ENCODE measurements at places on chromosomes 2 and 18. TPM values are rescaled to one million over a fixed set of nuclear protein-coding genes. Genes with fewer than 3 reads are reported as not detected.

DNA sequence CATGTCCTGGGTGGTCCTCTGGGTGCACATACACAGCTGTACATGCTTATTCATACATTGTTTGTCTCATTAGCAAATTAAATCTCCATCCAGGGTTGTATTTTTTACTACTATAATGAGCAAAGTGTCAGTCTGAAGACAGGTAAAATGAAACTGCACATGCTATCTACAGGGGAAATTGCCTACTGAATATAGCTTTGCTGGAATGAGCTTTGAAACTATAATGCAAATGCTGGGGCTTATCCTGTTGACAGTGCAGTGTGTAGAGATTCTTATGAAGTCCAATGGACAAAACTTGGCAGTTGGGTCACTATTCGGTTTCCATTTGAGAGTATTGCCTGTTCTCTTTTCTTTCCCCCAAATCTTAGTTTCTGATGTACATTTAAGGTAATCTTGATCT, 292.8 kb upstream of the LRP1B start:
- no peak overlapping the region for H3K27ac ChIP-seq
- no peaks in the 10 kb centered on the region for H3K4me1 ChIP-seq
- no peaks in the 10 kb centered on the region for H3K27me3 ChIP-seq
- no peak overlapping the region for H3K4me3 ChIP-seq

SGPP2 gene
- total RNA-seq, result 0.54 TPM

- no peak overlapping the region for H3K27ac ChIP-seq
- no peaks in the 10 kb centered on the region for H3K36me3 ChIP-seq
- no peak for DNase-seq
- H3K27me3 ChIP-seq, result peaks cover 2% of the 10 kb centered on the region
These were observed 214.3 kb downstream of the MYCN start for GRCh38 chr2:16154501-16155280.

- H3K36me3 ChIP-seq, result no peaks in the 10 kb centered on the region
- H3K4me1 ChIP-seq, result peaks cover 7% of the 10 kb centered on the region
- no peak overlapping the region for H3K4me3 ChIP-seq
- no peaks in the 10 kb centered on the region for H3K27me3 ChIP-seq
These were observed 51.1 kb downstream of the RTN4 start for GRCh38 chr2:54999182-54999581.

DNA sequence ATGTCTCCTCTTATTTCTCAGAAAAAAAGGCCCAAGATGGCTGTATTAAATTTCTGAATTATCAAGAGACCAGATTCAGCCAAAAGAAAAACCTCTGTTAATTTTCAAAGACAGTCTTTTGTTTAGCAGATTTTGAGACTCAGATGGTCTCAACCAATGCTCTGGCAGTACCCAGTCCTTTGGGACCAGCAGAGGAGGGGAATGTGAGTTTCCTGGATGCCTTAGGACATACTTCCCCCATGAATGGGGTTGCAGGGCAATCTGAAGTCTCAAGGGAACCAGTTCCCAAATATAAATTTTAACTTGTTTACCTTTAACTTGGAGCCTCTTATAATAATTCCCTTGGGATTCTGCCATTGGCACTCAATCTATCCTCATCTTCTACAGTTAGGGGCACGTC, 107.8 kb upstream of the ZNF521 start:
- H3K27ac ChIP-seq, result no peak overlapping the region
- DNase-seq, result no peak
- H3K27me3 ChIP-seq, result no peaks in the 10 kb centered on the region
- H3K4me3 ChIP-seq, result no peak overlapping the region

SERPINB13 gene
- not detected for total RNA-seq

ALPG gene
- not detected for total RNA-seq

DNA sequence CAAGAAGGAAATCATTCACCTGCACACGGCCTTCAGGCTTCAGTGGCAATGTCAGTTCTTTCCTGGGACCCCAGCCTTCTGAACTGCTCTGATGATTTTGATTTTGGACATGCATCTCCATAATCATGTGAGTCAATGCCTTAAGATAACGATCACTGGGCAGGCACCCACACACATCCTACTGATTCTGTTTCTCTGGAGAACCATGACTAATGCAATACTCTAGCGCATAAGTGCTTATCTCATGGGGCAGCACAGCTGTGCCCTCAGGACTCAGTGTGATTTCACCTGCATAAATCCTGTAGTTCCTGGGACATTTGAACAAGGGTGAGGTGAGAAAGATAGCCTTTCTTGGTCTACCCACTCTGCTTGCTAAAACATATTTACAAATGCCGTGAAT, 144.6 kb downstream of the AKAIN1 start:
- H3K4me3 ChIP-seq, result no peak overlapping the region
- H3K27ac ChIP-seq, result no peak overlapping the region
- no peaks in the 10 kb centered on the region for H3K4me1 ChIP-seq
- DNase-seq, result no peak
- no peaks in the 10 kb centered on the region for H3K36me3 ChIP-seq

- H3K4me3 ChIP-seq, result no peak overlapping the region
- no peaks in the 10 kb centered on the region for H3K36me3 ChIP-seq
- H3K27ac ChIP-seq, result no peak overlapping the region
These were observed 401.4 kb downstream of the NBAS start for GRCh38 chr2:15159751-15160177.

DNA sequence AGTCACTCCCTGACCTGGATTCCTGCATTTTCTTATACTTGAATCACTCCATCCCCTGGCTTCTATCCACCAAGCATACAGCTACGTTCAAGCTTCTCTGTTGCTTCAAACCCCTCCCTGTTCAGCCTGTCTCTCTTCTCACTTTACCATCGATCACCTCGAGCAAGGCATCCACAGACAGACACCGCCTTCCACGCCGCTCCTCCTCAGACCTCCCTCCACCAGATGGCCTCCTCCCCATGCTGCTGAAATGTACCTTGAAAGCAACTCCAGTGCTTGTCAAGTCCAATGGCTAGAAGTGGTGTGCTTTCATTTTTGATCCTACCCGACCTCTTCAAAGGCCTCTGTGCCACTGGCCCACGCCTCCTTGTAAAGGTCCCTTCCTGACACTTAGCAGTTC, 131.3 kb upstream of the ACAA2 start:
- no peaks in the 10 kb centered on the region for H3K27me3 ChIP-seq
- no peaks in the 10 kb centered on the region for H3K4me1 ChIP-seq
- H3K27ac ChIP-seq, result no peak overlapping the region

OR6B3 gene
- not detected for total RNA-seq

VWA3B gene
- 1.0 TPM for total RNA-seq

TRABD2A gene
- total RNA-seq, result 2.2 TPM

DNA sequence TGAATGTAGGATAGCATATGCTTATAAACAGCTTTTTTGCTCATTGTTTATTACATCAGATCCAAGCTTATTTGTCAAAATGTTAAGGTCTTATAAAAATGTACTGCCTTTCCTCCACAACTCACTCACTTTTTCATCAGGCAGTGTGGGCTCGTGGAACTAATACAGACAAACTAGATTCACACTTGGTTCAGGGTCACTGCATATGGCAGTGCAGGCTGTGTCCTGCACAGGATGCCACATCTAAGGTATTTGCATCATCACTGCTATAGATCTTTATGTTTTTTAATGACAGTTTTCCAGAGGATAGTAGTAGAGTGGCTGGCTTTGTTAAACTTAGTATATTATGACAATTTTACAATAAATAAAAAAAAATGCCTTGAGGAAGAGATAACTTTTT, 381.0 kb downstream of the CLIP4 start:
- DNase-seq, result no peak
- H3K36me3 ChIP-seq, result no peaks in the 10 kb centered on the region
- H3K4me3 ChIP-seq, result no peak overlapping the region
- no peaks in the 10 kb centered on the region for H3K27me3 ChIP-seq

GRCh38 chr2:127100251-127101047, 6.5 kb downstream of the BIN1 start:
- H3K36me3 ChIP-seq, result no peaks in the 10 kb centered on the region
- no peaks in the 10 kb centered on the region for H3K27me3 ChIP-seq
- DNase-seq, result peak; percentile 30
- no peak overlapping the region for H3K4me3 ChIP-seq

GRCh38 chr2:195151711-195152110, 505.3 kb upstream of the SLC39A10 start:
- no peaks in the 10 kb centered on the region for H3K27me3 ChIP-seq
- H3K4me1 ChIP-seq, result no peaks in the 10 kb centered on the region
- H3K36me3 ChIP-seq, result no peaks in the 10 kb centered on the region
- H3K4me3 ChIP-seq, result no peak overlapping the region
- no peak for DNase-seq
- no peak overlapping the region for H3K27ac ChIP-seq

- H3K4me3 ChIP-seq, result no peak overlapping the region
- H3K4me1 ChIP-seq, result no peaks in the 10 kb centered on the region
- H3K27me3 ChIP-seq, result no peaks in the 10 kb centered on the region
- no peaks in the 10 kb centered on the region for H3K36me3 ChIP-seq
- no peak overlapping the region for H3K27ac ChIP-seq
These were observed 26.8 kb upstream of the CUL3 start for GRCh38 chr2:224611938-224612337.

DNA sequence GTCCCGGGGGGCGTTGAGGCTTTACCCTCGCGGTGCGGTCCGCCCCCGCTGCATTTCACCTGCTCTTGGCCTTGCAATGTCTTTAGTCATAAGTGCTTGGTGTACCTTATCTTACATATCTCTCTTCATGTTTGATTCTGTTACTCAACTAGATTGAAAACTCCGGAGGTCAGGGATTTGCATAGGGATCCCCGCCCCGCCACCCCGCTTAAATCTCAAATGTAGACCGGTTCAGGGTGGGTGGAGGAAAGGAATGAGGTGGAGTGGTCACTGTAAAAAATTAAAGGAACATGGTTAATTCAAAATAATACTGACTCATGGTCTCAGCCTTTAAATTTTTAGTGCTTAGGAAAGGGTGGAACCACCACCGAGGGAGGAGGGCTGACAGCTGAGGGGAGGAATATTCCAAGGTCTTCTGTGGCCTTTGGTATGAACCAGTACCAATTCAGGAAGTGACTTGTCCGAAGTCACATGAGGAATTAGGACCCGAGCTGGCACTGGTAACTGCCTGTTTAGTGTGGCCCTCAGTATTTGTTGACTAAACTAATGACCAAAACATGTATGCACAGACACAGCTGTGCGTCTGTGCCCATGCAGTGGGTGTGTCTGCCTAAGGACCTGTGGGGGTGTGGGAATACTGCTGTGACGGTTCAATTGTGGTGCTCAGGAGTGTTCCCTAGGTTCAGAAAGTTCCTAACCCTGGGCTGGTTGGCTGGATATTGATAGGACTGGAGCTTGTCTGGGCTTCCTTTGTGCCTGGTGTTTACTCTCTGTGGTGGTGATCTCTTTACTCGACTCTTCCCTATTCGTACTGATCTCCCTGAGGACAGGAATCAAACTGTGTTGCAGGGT, 1.0 kb downstream of the PLEKHB2 start:
- no peaks in the 10 kb centered on the region for H3K4me1 ChIP-seq
- DNase-seq, result peak; percentile 74
- no peaks in the 10 kb centered on the region for H3K36me3 ChIP-seq
- H3K4me3 ChIP-seq, result peak overlapping the region; percentile 91
- H3K27ac ChIP-seq, result peak overlapping the region; percentile 60

DNA sequence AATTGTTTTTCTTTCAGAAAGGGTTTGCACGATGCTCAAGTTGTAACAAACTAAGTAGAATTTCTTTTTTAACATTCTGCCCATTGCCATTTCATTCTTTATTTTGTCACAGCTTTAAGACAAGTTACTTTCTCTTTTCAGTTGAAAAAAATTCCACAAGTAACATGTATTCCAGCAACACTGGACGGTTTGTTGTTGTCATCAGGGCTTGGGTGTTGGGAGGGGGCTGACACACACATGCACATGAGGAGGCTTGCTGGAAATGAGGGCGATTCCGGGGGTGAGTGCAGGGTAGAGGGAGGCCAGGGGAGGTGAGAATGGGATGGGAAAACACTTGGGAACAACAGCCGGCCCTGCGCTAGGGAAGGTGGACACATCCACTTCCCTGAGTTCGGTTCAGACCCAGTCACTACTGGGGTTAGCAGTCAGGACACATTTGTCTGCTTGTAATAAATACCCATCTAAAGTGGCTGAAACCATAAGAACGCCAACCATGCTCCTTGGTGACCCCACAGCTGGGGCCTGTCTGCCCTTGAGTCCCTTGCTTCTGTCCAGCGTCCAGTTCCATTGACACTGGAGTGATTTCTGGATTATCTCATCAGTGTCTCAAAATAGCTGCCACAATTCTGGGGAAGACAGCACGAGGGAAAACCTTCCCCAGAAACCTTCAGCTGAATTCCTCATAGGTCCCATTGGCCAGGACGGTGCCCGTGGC, 141.8 kb upstream of the BCL2L11 start:
- H3K36me3 ChIP-seq, result no peaks in the 10 kb centered on the region
- DNase-seq, result no peak
- H3K4me1 ChIP-seq, result no peaks in the 10 kb centered on the region
- H3K27ac ChIP-seq, result no peak overlapping the region
- no peaks in the 10 kb centered on the region for H3K27me3 ChIP-seq
- no peak overlapping the region for H3K4me3 ChIP-seq

- H3K36me3 ChIP-seq, result no peaks in the 10 kb centered on the region
- no peak overlapping the region for H3K4me3 ChIP-seq
- H3K27me3 ChIP-seq, result no peaks in the 10 kb centered on the region
- no peak for DNase-seq
These were observed 216.9 kb downstream of the BCL11A start for GRCh38 chr2:60336442-60337141.

DNA sequence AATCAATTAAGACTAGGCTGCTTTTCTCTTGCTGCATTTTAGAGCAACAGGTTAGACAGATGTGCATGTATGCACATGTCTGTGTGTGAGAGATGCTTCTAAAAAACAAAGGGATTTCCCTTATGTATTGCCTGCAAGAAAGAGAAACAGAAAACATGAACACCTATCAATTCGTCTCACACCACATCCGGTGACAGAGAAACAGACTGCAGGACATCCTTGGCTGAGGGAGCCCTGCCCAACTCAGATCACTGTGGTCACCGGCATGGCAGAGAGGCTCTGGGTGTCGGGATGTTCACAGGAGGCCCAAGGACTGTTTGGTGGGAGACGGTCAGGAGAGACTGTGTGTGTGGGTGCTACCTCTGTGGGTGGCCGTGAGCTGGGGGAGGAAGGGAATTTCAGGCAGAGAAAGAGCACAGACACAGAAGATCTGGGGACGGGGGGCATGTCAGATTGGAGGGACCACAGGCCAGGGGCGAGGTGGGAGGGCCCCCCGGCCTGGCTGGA, 24.9 kb downstream of the FHL2 start:
- no peak overlapping the region for H3K4me3 ChIP-seq
- no peaks in the 10 kb centered on the region for H3K27me3 ChIP-seq
- no peak overlapping the region for H3K27ac ChIP-seq
- H3K36me3 ChIP-seq, result no peaks in the 10 kb centered on the region

Measured in aorta (tissue), 5 donors.